Kidney tubule cell (primary cell): ENCODE measurements at places on chromosomes 3 and 15.

GRCh38 chr3:60188803-60189202 lies 1062.4 kb downstream of the FHIT start:
- DNase-seq, result no peak

GRCh38 chr3:140703496-140703895 lies 25.6 kb downstream of the TRIM42 start:
- no peak for DNase-seq

- no peak for DNase-seq
Measured at GRCh38 chr3:31252216-31253185, 280.2 kb upstream of the STT3B start.

GRCh38 chr15:68776477-68777270 lies 44.0 kb downstream of the ANP32A start:
- no peak for DNase-seq

- DNase-seq, result peak; percentile 12
Measured at GRCh38 chr15:50425219-50425618, 1.0 kb downstream of the USP8 start.

- no peak for DNase-seq
Measured at GRCh38 chr3:34263101-34263621, 464.7 kb downstream of the PDCD6IP start.

DNA sequence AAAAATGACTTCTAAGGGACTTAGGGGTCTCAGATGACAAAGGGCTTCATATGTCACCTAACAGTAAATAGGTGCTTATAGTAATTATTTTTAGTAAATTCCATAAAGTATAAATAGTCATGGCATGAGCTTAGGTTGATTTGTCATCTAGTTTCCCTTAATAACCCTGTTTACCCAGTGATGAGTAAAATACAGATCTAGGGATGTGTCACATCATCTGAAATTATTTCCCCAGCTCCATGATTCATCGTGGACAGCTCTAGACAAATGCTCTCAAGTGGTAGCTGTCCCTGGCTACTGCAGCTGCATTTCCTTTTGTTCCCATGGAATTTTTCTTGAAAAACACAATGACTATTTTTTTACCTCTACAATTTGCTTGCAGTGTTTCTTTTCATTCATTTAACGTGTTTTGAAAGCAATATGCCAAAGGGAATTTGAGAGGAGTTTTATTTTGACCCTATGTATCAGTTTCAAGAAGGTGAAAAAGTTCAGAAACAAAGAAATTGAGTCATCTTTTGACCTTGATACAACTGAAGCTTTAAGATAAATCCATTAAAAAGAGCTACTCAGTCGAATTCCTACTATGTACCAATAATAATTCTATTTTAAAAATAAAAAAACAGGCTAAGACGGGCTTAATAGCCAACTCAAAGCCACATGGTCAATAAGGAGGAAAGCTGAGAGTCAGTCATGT lies 241.6 kb downstream of the KCNMB2 start:
- peak; percentile 92 for DNase-seq

DNA sequence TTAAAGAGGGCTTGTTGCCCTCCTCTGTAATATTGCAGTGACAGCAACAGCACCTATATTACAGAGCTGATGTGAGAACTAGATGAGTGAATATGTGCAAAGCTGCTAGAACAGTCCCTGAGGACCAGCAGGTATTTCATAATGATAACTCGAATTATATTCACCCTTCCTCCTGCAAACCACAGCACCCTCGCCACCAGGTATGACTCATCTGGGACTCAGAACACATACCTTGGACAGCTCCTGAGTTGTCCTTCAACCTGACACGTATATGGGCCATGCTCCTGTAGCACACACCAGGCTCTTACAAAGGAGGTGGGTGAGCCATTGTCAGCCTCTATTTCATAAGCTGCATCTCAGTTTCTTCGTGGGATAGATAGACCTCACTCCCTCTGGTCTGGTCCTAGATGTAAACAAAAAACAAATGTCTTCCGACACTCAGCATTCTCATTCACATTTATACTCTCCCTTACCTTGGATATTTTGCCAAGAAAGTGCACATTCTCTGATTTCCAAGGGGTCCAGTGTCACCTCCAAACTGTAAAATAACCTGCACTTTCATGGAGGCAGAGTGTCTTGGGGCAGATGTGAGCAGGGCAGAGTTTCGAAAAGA lies 124.5 kb downstream of the TLE3 start:
- DNase-seq, result peak; percentile 76

GRCh38 chr3:29137601-29138000 lies 143.3 kb upstream of the RBMS3 start:
- DNase-seq, result peak; percentile 25

GRCh38 chr15:97456521-97457202 lies 503.8 kb upstream of the ARRDC4 start:
- DNase-seq, result no peak

- DNase-seq, result no peak
Measured at GRCh38 chr15:40100947-40101905, 7.5 kb downstream of the BMF start.

DNA sequence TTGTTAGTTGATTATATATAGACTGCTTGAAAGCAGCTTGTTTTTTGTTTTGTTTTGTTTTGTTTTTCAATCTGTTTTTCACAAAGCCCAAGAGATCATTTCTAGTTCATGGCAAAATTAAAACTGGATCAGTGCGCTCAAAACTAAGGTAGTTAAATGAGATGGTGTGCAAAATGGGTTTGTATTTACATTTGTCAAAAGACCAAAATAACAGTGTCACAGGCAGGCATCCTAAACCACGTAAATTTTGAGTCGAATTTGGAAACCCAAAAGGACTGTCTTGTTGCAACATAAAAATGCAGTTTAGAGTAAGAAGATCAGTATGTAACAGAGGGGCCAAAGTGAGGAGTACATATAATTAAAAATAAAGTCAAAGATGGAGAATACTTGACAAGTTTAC lies 2.4 kb downstream of the DMXL2 start:
- no peak for DNase-seq

DNA sequence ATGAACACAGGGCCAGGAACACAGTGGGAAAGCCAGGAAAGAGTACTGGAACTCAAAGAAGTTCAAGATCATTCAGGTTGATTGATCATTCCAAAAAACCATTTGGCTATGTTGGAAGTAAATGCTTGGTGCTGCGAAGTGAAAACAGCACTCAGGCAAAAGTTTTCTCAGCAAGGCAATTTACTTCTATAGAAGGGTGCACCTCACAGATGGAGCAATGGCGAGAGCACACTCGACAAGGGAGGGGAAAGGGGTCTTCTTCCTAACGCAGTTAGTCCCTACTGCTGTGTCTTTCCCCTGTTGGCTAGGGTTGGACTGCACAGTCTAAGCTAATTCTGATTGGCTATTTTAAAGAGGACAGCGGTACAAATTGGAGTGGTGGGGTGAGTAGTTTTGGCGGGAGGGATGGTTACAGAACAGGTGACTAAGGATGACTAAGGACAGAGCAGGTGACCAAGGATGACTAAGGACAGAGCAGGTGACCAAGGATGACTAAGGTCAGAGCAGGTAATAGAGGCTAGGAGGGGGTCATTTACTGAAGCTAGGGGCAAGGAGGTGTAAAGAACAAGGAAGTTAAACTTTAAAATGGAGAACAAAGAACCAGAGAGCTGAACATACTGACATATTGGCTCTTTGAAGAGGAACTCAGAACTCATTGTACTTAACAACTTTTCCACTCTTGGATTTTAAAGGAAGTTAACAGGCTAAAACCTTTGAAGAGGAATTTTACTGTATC lies 43.3 kb downstream of the HOMER2 start:
- peak; percentile 70 for DNase-seq

GRCh38 chr3:158097593-158098308 lies 8.5 kb downstream of the SHOX2 start:
- peak; percentile 89 for DNase-seq

- DNase-seq, result no peak
Measured at GRCh38 chr3:11928381-11928780, 75.8 kb upstream of the SYN2 start.

DNA sequence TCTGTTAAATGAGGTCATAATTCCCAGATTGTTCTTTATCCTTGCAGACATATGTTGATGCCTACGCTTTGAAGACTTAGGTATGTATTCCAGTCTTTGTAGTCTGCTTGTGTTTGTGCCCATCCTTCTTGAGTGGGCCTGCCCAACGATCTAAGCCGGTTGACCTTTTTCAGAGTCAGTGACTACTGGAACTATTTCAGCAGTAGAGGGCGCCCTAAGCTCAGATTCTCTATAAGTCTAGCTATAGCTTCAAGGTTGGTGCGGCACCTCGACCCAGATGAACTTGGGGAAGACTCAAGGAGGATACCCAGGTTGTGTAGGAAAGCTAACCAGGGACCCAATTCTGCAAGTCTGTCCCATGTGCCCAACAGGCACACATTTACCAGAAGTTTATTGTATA lies 228.8 kb upstream of the PPP2R3A start:
- peak; percentile 47 for DNase-seq

- DNase-seq, result no peak
Measured at GRCh38 chr3:137264071-137264820, 306.5 kb downstream of the IL20RB start.

DNA sequence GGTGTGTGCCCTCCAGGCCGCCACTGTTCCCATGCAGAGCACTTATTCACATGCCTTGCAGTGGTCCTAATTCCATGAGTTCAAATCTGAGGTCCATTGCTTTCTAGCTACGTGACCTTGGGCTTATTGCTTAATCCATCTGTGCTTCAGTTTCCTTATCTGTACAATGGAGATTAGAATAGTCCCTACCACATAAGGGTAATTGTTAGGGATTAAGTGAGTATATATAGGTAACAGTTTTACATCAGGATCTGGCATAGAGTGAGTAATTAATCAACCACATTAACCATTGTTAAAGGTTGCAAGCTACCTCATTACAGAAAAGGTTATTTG lies 7.6 kb downstream of the CPN2 start:
- DNase-seq, result no peak

GRCh38 chr15:91876187-91876586 lies 22.7 kb downstream of the SLCO3A1 start:
- no peak for DNase-seq

DNA sequence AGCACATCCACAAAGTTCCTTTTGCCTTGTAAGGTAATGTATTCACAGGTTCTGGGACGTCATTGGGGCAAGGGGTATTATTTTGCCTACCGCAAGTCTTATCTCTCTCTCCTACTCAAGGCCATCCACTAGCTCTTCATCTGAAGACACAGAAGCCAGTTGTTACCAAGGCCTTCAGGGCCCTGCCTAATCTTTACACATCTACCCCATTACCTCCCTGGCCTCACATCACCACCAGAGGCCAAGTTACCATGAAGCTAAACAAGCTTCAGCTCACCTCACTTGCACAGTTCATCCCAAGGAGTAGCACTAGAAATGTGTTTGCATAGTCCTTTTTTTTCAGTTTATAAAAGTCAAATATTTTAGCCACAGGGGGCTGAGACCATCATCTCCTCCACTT lies 34.1 kb downstream of the ATP8B4 start:
- no peak for DNase-seq

DNA sequence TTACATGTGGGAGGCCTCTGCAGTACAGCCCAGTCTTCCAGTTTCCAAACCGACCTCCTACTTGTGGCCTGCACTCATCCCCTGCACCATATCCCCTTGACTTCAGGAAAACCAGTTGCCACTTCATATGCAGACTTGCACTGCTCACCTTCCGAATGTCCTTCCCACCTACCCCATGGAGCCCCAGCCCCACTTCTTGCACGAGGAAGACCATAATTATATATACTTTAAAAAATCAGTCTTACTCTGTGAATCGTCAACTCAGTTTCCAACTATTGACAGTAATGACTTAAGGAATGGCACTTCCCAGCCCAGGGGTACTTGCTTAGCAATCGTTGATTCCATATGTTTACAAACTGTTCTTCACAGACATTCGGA lies 136.1 kb downstream of the OPA1 start:
- DNase-seq, result no peak

DNA sequence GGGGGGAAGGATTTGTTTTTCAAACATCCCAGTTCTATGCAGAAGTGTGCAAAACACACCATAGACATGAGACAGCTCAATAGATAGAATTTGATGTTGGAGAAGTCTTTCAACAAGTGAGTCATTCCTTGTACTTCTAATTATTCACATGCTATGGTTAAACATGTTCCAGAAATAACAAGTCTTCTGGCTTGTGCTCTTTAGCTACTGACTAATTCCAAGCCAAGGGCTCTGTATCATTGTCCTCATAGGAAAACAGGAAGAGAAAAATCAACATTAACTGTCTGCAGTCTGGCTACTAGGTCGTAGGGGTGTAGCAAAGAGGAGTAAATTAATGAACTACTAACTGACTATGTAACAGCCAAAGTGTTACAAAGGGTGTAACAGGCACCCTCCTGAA lies 25.8 kb downstream of the LDHAL6B start:
- peak; percentile 91 for DNase-seq

DNA sequence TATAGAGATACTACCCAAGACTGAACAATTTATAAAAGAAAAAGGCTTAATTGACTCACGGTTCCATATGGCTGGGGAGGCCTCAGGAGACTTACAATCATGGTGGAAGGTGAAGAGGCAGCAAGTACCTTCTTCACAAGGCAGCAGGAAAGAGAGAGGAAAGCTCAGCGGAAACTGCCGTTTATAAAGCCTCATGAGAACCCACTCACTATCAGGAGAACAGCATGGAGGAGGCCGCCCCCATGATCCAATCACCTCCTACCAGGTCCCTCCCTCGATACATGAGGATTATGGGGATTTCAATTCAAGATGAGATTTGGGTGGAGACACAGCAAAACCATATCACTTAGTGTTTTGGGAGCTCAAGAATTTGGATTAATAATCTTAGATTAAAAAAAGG lies 240.2 kb downstream of the UACA start:
- no peak for DNase-seq

DNA sequence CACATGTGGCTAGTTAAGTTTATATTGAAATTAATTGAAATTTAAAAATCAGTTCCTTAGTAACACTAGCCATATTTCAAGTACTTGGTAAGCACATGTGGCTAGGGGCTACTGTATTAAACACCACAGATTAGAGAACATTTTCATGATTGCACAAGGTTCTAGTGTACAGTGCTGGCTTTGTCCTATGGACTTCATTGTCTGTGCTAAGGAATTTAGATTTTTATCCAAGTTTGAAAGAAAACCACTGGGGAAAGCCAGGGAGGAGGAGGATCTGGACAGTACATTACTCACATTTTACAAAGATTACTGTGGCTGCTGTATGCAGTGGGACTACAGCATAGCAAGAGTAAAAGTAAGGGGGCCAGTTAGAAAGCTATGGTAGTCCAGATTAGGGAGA lies 13.9 kb downstream of the STAC start:
- peak; percentile 17 for DNase-seq
